ENCODE measurements at places on chromosomes 5 and 9. TPM values are rescaled to one million over a fixed set of nuclear protein-coding genes. Genes with fewer than 3 reads are reported as not detected.

Gene ELOVL7
- total RNA-seq, result 0.23 TPM

DNA sequence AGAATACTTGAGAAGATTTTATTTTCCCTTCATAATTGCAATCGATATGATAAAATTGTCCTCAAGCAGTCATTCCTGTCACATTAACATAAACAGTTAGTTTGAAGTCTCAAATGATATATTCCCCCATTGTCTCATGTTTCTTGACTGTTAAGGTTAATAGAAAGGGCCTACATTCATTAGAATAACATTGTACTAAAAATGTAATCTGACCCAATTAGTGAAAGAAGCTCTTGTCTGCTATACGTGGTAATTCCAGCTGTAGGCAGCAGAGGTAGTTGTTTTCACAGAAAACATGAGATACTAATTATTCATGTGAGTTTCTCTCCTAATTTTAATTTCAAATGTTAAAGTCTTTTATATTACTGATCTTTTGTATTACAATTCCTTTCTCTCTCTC, 25.9 kb upstream of the AP3B1 start:
- no peak for DNase-seq

- no peak for DNase-seq
Observed at GRCh38 chr5:115785381-115786065, 30.9 kb downstream of the CDO1 start.

DNA sequence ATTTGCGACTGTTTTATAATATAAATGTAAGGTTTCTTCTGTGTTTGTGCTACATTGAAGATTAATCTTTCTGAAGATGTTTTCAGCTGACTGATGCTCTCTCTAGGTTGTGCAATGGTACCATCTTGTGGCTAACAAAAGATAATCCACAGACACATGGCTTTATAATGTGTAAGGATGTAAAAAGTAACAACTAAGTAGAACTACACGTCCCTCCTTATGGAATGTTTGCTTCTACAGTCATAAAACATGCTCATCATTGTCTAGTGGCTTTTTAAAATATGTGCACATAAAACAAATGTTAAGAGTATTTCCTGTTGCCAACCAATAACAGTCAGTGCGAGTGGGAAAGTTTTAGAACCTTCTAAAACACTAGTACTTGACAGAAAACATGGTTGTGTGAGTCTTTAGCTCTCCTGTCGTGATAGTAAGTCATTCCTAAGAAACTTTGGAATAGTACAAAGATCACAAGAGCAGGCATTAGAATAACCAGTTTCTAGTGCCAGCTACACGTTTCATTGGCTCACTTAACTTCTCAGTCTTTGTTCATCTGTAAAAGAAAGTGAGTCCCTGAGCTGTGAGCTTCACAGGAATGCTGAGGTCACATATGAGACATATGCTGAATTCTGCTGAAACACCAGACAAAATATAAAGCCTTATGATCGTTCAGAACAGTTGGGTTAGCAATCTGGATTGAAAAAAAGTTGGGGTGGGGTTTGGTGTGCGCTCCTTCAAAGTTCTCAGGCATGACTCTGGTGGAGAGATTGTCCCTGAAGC, 75.7 kb upstream of the GLIS3 start:
- no peak for DNase-seq

Gene SH3TC2
- total RNA-seq, result 0.59 TPM

- no peak for DNase-seq
Observed at GRCh38 chr5:135996611-135997010, 32.2 kb upstream of the TGFBI start.

DNA sequence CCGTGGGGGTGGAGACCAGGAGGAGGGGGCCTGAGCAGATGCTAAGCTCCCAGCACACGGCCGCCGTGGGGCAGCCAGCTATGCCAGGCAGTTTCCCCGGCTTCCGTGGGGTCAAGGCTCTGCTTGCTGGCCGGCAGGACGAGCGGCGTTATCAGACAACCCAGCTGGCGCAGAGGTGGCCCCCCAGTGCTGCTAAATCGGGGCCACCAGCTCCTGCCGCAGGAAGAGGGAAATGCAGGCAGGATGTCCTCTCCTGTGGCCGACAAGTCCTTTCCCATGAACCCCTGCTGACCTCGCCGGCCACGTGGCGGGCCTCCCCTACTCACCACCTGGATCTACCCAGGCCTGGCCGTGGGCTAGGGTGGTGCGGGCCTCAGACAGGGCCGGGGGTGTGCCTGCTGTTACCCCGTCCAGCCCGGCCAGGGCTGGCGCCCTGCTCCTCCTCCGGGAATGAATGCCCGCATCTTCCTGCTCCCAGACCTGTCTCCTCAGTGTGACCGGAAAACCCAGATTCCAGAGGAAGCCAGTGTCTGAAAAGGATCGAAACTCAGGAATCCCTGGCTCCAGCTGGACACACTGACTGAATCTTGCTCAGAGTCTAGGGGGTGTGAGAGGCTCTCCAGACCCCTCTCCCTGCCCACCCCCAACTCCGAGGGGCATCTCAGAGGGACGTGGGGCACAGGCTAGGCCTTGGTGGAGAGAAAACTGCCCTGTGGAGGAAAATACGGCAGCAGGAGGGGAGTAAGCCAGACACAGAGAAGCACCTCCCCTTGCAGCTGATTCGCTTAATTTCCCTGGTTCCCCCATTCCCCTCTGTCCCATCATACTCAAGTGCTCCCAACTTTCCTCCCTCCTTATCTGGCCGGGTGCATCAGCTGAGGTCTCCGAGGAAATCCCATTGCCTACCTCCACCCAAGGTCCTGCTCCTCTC, 3.9 kb downstream of the FLT4 start:
- no peak for DNase-seq

DNA sequence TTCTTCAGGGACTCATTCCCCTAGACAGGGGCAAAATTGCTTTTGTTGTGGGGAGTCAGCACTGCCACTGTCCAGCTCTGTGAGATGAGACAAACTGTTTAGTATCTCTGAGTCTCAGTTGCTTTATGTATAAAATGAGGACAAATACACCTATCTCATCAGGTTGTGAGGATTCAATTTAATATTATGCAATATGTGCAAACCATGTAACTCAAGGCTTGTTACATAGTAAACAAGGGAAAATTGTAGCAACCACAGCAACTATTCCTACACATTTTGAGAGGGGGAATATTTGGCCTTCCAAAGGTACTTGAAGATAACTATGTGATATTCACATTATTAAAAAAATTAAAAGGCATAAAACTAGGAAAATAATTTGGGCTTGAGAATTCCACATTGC, 411.9 kb upstream of the SLC30A5 start:
- DNase-seq, result no peak

- no peak for DNase-seq
Observed at GRCh38 chr9:89544279-89544661, 46.4 kb upstream of the SEMA4D start.

DNA sequence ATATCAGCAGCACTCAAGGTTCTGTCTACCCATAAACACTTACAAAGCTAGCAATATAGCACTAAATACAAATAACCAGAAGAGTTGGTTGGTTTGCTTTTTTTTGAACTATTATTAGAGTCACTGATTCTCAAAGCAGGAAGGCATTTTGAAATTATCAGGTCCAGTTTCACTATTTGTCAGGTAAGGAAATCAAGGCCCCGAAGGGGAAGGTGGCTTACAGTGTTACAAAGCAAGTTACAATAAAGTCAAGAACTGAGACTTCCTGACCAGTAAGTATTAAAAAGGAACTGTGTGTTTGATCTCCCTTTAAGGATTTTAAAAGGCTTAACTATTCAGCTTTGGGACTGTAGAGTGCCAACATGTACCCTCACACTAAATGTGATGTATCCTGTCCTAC, 10.8 kb downstream of the C5orf15 start:
- no peak for DNase-seq

DNA sequence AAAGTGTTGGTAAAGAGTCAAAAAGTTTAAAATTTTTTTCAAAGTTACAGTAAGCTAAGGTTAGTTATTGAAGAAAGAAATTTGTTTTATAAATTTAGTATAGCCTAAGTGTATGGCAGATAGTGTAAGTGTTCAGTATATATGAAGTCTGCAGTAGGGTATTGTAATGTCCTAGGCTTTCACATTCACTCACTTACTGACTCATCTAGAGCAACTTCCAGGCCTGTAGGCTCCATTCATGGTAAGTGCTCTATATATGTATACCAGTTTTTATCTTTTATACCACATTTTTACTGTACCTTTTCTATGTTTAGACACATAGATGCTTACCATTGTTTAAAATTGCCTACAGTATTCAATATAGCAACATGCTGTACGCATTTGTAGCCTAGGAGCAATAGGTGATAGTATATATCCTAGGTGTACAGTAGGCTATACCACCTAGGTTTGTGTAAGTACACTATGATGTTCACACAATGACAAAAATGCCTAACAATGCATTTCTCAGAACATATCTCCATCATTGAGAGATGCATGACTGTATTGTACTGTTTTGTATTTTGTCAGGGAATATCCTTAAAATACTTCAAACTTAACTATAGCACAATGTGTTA, 38.5 kb downstream of the CYSTM1 start:
- DNase-seq, result no peak

DNA sequence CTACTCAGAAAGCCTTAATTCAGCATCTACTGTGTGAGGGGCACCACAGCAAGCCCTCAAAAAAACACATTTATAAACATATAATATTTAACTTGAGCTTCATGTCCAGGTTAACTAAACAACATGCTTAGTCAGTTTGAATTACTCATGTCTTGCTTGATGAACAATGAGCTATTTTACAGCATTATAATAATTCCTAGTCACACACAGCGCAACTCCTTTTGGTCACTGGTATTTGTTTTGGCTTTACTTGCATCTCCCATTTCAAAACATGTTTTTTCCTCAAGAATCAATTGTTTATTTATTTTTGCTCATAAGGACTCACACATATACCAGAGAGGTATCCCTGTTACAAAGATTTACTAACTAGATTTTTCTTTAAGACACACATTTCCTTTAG, 616.7 kb upstream of the DAB2 start:
- no peak for DNase-seq

Gene SLC6A19
- total RNA-seq, result not detected

Gene ECM2
- total RNA-seq, result 35.0 TPM

- no peak for DNase-seq
Observed at GRCh38 chr9:136160381-136160841, 41.7 kb upstream of the TMEM250 start.

Gene CCL27
- total RNA-seq, result 0.48 TPM

GRCh38 chr5:179259731-179260323, 85.4 kb downstream of the ADAMTS2 start:
- DNase-seq, result no peak

- no peak for DNase-seq
Observed at GRCh38 chr9:69317894-69318293, 7.1 kb upstream of the ENTREP1 start.

DNA sequence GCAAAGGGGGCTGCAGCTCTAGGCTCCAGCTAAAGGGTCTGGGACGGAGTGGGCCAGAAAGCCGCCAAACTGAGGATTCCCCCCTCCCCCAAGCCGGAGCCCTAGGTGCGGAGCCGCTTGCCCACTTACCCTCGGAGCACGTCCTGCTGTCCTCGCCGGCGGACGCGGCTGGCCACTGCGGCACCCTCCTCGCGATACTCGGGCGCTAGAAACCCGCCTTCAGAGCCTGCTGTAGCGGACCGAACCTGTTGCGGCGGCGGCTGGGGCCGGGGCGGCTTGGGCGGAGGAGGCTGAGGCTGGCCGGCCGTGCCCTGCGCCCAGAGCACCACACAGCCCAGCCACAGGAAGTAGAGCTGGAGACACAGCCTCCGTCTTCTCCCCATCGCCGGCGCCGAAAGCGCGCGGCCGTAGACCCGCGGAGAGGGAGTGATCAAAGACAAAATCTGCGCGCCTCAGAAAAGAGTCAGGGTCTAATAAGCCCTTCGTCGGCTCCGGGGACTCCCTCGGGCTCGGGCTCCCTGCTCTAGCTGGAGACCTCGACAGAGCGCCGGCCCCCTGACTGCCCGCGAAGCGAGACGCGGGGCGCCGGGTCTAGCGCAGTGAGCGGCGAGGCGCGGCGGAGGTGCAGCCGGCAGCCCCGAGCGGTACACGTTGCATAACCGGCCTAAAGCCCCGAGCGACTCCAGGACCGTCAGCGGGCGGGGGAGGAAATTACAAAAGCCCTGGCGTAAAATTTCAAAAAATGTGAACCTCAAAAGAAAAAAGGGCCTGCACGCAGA, 635 bp downstream of the FBN2 start:
- DNase-seq, result peak; percentile 41

DNA sequence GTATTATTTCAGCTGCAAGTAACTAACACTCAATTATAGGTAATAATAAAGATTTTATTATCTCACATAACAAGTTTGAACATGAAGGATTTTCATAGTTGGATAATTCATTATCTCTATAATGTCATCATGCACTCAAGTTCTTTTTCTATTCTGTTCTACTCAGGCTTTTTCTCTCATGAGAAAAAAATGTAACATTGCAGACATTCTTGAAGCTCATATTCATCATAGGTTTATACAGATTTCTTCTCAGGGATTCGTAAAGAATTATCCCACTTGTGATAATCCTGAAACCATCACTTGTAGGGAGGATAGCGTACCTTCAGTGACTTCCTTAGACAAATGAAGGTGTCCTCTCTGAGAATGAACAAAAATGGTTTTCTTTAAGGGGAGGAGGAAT, 150.3 kb downstream of the XRCC4 start:
- no peak for DNase-seq

Gene RIC1
- 16.8 TPM for total RNA-seq

DNA sequence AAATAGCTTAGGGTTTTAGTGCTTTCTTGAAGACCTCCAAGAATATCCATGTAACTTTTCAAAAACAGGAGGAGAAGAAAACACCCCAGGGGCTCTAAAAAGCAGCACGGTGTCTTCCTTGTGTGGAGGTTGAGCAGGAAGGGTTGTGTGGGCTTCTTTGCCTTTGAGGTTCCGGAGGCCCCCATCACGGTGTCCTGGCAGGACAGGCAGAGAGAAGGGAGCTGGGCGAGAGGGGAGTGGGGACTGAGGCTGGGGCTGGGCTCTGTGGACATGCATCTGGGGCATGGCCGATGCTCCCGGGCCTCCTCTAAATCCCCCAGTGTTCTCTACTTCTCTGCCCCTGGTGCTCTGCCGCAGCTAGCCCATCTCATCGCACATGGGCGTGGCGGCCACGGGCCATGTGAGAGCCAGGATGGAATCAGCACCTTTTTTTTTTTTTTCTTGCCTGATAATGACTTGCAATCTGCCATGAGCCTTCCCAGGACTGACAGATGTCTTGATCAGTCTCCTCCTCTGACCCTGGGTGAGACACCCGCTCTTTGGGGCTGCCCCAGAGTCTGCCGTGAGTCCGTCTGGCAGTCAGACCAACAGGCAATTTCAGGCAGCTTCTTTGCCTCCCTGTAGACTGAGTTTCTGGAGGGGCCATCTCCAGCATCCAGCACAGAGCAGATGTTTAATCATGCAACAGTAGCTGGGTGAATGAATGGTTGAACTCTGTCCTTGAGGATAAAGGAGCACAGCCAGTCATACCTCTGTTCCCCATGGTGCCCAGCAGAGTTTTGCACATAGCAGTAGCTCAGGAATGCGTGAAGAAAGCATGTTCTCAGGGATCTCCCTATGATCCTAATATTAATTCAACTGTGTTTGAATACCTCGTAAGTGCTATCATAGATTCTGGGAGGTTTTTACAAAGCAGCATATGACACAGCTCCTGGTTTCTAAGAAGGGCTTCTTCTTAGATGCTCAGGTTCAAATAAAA, 12.1 kb downstream of the CXCL14 start:
- DNase-seq, result no peak

DNA sequence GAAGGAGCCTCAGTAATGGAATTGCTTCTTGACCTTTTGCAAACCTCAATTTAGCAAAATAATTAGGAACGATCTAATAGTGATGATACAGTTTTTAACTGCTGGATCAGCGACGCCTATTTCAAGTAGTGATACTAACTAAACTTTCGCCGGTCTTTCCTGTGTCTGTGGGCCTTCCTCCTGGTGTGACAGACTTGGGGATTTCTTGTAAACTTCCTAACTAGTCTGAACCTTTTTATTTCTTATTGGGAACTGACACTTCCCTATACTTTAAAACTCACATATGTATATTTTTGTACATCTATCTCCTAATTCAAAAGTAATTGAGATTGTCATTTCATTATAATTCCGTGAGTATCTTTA, 15.2 kb downstream of the ITGA1 start:
- DNase-seq, result no peak
